ENCODE measurements at places on chromosomes 6 and 20.

DNA sequence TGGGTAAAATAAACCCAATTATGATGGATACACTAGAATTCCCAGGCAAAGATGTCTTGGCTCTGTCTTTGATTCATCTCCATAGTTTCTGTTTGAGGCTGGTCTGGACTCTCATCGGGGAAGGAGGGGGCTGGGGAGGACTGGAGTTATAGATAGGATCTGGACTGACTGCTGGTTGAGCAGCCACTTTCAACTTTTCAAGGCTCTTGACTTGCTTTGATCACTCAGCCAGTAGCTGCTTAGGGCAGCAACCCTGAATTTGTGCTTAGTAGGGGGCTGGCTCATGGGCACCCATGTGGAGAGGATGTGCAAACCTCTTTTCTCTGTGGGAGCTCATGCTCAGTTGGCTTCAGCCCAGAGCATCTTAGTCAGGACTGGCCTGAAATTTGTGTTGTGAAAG lies 114.0 kb upstream of the NEDD9 start:
- DNase-seq, result no peak

GRCh38 chr6:14165091-14165490 lies 47.5 kb downstream of the CD83 start:
- DNase-seq, result no peak

GRCh38 chr6:97850458-97851212 lies 567.6 kb upstream of the MMS22L start:
- DNase-seq, result no peak

DNA sequence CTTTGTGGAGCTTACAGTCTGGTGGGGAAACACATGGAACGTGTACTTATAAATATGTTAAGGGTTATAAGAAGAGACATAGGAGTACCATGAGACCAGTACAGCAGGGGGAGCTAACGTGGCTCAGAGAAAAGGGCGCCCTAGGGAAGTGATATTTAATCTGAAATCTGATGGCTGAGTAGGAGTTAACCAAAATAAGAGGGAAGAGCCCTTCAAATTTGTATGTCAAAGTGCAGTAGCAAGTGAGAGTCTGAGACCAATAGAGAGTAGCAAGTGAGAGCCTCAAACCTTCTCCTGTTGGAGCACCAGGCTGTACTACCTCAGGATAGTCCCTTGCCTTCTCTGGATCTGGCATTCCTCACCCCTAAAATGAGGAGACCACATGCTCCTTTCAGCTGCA lies 6.1 kb upstream of the PKIG start:
- DNase-seq, result no peak

GRCh38 chr6:26360451-26361416 lies 4.3 kb upstream of the BTN3A2 start:
- DNase-seq, result peak; percentile 38

DNA sequence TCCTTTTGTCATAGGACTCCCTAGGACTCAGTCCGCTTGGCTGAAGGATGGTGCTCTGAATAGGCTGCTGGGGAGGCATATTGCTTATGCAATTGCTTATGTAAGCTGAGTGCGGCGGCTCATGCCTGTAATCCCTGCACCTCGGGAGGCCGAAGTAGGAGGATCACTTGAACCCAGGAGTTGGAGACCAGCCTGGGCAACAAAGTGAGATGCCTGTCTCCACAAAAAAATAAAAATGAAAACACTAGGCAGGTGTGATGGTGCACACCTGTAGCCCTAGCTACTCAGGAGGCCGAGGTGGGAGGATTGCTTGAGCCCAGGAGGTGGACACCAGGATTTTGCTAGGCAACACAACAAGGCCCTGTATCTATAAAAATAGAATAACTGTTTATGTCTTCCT lies 81.3 kb downstream of the EYA2 start:
- DNase-seq, result no peak

GRCh38 chr6:15474196-15474595 lies 188.6 kb downstream of the DTNBP1 start:
- no peak for DNase-seq

DNA sequence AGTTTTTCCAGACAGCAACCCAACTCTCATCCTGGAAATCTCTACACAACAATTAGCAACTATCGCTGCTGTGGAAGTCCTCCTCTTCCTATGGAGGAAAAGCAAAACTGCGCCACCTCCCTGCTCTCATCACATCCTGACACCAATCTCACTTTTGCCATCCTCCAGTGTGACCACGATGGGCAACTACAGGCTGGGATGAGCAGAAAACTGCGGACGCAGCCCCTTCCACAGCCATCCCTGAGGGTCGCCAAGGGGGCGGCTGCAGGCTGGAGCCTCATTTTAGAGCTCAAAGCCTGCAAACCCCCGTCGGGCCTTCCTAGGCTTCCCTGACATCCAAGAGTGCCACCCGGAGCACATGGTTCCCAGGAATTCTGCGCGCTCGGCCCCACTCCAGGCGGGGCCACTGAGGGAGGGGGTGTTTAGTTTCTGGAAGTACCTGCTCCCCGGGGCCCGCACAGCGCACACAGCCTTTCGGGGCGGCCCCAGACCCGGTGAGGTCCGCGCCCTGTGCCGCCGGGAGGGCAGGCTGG lies 1.2 kb downstream of the TCFL5 start:
- no peak for DNase-seq

DNA sequence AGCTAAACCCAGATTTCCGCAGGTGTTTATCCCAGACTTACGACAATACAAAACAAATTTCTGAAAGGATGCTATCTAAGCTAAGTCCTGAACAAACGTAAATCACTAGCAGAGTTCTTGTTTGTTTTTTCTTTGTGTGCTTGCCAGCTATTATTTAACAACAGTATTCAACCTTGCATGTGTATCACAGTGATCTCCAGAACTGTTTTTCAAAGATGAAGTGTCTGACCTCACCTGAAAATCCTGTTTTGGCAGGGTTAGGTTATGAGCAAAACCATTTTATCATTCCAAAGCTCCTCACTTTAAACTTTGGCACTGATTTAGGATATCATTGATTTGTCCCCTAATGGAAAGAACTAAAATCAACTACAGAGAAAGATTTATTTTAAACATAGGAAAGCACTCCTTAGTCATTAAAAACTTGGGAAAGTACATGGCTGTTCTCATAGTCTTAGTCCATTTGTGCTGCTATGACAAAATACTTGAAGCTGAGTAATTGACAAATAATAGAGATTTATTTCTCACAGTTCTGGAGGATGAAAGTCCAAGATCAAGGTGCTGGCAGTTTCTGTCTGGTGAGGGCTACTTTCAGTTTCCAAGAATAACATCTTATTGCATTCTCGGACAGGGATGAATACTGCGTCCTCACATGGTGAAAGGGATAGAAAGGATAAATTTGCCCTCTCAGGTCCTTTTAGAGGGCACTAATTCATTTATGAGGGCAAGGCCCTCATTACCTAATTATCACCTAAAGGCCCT lies 20.8 kb upstream of the BMP5 start:
- DNase-seq, result no peak

DNA sequence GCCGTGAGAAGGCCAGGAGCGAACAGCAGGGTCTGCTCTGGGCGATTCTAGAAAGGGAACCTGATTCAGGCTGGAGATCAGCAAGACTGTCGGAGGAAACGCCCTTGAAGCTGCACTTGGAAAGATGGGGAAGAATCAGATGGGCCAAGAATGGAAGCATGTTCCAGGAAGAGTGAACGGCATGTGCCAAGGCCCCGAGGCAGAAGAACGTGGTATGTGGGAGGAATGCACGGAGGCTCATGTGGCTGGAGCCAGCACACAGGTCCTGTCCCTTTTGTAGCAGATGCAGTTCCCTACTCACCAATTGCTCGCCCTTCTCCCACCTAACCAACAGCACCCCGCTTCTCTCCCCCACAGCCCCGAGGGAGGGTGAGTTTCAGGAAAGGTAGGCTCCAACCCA lies 180.6 kb downstream of the TFAP2C start:
- no peak for DNase-seq

DNA sequence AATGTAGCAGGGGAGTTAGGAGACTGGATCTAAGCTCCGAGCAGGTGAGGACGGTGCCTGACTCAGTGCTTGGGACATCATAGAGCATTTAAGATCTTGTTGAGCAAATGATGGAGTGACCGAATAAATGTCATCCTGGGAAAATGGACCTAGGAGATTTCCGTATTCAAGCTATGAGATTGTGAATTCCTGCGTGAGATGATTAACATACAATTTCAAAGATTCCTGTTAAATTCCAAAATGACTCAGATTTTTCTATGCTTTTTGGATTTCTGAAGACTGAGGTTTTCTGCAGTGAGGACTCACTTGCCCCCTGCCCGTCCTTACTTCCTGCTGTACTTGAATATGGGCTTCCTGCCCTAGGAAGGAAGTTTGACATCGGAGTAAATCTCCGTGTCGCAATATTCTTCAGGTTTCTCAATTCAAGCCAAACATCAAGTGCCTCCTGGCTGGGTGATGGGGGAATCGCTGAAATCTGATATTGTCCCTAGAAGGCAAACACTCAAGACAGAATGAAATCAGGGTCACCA lies 5.2 kb downstream of the SYTL3 start:
- no peak for DNase-seq

DNA sequence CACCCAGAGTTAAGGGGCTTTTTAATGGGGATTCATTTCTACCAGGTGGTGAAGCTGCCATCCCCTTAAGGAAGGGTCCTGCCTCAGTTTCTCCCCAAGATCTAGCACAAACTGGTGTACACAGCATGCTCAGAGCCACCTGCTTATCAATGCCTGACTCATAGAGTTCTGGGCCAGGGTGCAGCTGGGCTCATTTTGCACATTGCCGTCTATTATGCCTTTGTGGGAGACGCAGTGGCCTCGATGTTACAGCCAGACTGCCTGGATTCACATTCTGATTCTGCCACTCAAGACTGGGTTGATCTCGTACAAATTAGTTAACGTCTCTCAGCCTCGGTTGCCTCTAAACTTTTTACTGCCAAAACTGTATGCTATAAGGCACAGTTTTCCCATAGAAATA lies 365.7 kb downstream of the ZFAND3 start:
- DNase-seq, result no peak

DNA sequence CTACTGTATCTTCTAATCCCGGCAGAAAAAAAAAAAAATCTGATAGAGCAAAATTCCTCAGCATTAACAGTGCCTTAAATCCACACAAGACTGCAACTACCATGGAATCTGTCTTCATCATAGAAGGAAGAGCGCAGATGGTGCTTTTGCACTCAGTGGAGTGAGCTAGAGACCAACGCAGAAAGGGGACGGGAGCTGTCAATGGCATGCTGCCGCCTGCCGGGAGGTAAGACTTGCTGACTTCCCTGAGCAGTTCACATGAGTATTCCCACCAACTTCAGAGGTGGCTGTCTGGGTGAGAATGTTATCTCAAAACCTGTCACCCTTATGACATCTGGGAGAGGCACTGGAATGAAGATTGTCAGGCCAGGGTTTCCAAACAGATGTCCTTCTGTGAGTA lies 35.6 kb downstream of the DZANK1 start:
- DNase-seq, result no peak

DNA sequence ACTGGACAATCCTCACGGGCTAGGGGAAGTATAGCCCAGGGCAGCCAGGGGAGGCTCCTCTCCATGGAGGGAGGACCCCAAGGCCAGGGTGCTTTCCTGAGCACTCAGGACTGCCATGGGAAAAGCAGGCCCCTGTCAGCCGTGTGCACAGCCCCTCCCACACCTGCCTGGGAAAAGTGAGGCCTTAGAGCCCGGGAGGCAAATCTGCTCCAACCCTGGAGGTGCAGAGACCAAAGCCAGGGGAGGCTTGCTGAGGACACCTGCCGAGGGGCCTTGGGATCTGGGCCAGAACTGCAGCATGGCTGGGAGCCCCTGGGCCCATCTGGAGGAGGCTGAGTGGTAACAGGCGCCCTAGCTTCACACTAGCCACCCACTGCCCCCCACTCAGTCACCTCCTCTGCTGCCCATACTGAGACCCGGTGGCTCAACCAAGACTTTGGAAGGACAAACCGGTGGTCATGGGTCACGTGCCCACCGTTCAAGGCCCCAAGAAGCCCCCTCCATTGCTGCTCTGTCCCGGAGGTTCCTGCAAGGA lies 55.2 kb downstream of the YTHDF1 start:
- no peak for DNase-seq

DNA sequence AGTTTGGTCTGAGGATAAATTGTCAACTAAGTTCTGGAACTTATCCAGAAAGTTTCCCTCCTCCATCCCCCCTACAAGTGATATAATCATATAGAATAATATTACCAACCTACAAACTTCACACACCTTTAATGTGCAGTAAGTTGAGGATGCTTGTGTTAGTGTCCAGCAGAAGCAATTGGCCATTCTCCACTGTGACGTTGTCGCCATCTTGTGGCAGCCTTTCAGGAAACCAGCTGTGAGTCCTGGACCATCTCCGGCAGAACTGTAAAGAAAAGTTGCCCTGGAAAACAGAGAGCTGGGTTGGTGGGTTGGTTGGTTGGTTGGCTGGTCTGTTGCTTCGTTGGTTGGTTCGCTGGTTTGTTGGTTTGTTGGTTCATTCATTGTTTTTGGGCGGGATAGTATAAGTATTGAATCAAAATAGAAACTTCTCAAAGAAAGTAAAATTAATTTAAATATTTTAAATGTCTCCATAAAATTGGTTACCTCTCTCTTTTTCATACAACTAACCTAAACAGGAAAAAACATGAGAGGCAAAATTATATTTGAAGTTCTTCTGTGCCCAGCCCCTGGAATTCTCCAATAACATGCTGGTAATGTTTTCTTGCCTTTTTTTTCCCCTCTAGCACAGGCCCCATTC lies 127.5 kb downstream of the PKHD1 start:
- DNase-seq, result no peak

- no peak for DNase-seq
Measured at GRCh38 chr6:134495890-134496248, 178.0 kb upstream of the SGK1 start.

DNA sequence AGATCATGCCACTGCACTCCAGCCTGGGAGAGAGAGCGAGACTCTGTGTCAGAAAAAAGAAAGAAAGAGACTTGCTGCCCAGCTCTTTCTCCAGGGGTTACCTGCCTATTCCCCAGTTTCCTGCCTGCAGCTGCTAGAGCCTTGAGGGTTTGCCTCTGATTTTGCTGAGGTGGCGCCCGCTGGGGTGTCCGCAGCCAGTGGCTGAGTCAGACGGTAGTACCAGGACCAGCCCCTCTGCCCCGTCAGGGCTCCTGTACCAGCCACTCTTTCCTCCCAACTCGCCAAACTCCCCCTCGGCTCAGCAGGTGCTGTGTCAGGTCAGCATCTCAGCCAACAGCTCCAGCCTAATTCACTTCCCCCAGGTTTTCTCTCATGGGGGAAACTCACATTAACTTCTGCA lies 7.4 kb upstream of the LSM14B start:
- no peak for DNase-seq

- DNase-seq, result no peak
Measured at GRCh38 chr6:117536317-117536716, 53.8 kb downstream of the DCBLD1 start.

DNA sequence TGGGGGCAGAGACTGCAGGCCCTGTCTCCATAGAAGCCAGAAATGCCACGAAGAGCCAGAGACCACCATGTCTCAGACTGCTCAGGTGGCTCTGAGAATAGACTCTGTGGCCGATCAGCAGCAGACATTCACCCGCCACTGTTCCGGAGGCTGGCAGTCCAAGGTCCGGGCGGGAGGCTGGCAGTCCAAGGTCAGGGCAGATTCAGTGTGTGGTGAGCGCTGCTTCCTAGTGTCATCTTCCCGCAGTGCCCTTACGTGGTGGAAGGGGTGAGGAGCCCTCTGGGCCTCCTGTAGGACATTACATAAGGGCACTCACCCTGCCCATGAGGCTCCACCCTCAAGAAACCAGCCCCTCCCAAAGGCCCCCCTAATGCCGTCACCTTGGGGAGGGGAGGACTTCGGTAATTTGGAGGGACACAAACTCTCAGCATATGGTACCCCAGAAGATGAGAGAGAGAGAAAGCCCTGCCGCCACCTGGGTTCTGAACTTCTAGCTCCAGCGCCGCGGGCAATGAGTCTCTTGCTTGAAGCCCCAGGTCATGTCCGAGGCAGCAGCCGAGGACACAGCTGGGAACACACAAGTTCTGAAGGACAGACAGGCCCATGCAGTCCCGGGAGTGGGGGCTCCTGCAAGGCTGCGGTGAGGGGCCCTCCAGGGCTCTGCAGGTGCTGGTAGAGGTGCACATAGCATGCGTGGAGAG lies 36.4 kb downstream of the DACT2 start:
- DNase-seq, result no peak
